ENCODE measurements at places on chromosomes 7 and 10. TPM values are rescaled to one million over a fixed set of nuclear protein-coding genes. Genes with fewer than 3 reads are reported as not detected.

GPR158 gene
- total RNA-seq, result 0.16 TPM

DKK1 gene
- total RNA-seq, result 142 TPM

KLLN gene
- 0.44 TPM for total RNA-seq

CAV2 gene
- total RNA-seq, result 311 TPM

MMD2 gene
- total RNA-seq, result not detected

HDAC9 gene
- 7.3 TPM for total RNA-seq

ATRNL1 gene
- total RNA-seq, result 2.9 TPM

All from breast epithelium (tissue), 4 donors.